ENCODE measurements at places on chromosomes 5 and 9.
A peak's percentile ranks its signal among the peaks of the same experiment; 100 is the strongest.

DNA sequence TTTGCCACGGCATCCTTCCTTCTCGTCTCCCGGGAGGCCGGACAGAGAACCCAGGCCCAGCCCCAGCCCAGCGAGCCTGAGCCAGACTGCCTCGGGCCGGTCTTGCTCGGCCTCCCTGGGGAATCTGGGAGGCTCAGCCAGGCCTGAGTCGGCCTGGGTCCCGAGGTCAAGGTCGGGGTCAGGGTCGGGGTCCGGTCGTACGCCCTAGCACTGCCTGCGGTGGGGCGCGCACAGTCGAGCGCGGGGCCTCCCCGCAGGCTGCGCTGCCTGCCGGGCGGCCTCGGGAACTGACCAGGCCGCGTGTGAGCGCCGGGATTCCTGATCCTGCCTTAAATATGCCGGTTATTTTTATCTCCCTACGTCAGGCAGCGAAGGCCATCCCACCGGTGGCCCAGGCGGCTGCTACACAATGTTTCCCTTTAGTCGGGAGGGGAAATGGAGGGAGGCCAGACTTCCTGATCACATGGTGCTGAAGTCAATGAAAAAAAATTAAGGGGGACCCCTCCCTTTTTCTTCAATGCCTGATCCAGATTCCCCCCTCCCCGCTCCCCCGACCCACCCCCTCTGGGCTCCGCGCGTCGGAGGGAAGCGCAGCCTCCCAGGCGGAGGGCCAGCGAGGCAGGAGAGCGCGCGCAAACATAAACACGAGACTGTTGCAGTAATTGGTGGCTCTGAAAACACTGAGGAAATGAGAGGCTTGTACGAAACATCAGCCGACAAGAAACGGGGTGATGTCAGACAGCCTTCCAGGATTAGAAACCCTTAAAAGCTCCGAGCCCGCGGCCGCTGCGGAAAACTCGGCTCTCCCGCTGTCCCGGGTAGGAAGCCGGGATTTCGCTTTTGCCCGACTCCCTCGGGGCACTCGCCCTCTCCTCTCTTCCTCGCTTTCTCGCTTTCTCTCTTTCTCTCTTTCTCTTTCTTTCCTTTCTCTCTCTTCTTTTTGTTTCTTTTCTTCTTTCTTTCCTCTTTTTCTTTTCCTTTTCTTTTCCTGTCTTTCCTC, 148.2 kb upstream of the KLF4 start:
- peak; percentile 57 for DNase-seq

- peak; percentile 70 for DNase-seq
Observed at GRCh38 chr5:132500931-132501628, 10.5 kb upstream of the IRF1 start.

GRCh38 chr5:178142642-178143041, 11.0 kb downstream of the NHP2 start:
- DNase-seq = no peak

DNA sequence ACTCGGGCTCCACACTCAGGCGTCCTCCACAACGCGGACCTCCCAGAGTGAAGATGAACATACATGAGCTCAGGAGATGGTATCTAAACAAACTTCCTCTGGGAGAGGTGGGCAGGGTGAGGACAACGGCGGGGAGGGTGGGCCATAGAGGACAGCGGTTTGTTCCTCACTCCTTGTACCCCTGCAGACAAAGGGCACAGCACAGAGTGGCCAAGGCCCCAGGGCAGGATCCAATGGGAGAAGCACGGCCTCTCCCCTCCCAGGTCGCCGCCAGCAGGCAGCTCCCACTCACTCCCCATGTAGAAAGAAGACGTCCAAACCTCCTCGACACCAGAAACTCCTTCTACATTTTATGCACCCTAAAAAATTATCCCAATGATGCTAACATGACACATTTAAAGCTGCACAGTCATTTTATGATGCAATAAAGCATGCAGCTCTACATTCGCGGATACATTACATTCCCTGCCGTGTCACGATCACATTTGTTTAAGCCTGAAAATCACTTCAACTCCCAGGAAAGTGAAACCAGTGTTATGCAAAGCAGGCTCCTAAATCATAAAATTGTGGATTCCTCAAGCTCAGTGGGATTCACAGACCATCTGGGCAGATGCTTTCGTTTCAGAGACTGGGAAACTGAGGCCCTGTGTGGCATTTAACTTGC, 87.5 kb upstream of the SARDH start:
- no peak for DNase-seq

GRCh38 chr9:116061546-116062205, 91.9 kb upstream of the PAPPA start:
- DNase-seq = no peak

DNA sequence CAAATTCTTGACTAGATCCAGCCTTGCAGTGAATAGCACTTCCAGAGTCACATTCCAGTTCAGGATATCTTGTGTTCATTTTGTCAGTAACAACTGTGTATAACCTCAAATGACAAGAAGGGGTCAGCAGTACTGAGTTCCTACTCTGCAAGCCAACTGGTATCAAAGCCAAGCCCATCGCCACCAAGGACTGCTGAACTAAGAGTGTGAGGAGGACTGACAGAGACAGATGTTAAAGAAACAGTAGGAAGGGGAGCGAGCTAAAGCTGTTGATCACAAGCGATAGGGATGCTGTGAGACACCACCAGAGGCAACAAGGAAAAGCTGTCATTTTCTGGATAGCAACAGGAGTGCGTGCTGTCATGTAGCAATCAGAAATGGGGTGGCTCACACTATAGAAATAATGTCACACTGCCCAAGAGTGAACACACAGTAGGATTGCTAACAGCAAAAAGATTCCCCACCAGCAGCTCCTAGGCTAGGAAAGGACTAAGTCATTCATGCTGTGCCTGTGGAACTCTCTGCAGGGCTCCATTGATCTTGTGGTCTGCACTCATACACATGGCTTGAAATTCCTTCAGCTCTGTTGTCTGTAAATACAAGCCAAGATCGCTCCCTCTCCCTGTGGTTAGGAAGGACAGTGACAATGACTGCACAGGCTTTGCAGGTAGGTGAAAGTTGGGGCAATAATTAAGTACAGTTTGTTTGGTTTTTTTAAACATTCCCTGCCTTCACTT, 658.6 kb downstream of the NR2F1-AS1 start:
- no peak for DNase-seq

GRCh38 chr5:87778876-87779275, 366.1 kb upstream of the CCNH start:
- no peak for DNase-seq

GRCh38 chr9:89448381-89448780, 49.5 kb downstream of the SEMA4D start:
- DNase-seq = peak; percentile 92

GRCh38 chr5:157924931-157925729, 66.2 kb upstream of the CLINT1 start:
- no peak for DNase-seq

DNA sequence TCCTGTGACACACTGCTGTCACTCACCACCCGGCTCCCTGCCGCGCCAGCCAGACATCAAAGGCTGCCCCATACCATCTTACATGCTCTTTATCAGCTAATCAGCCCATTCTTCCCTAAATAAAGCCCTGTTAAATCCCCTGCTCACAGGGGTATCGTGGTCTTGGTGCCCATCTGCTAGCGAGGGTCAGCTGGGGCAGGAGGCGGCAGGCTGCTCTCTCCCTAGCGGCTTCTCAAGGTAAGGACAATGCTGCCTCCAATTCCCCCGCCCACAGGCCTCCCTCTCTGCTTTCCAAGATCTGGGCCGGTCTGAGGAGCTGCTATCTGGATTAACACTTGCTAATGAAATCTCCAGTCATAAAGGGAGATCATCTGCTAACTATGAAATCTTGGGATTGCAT, 26.8 kb downstream of the BARHL1 start:
- peak; percentile 43 for DNase-seq

- DNase-seq = no peak
Observed at GRCh38 chr9:131284856-131285255, 4.7 kb upstream of the PLPP7 start.

- DNase-seq = no peak
Observed at GRCh38 chr9:111886983-111887718, 9.5 kb upstream of the UGCG start.

DNA sequence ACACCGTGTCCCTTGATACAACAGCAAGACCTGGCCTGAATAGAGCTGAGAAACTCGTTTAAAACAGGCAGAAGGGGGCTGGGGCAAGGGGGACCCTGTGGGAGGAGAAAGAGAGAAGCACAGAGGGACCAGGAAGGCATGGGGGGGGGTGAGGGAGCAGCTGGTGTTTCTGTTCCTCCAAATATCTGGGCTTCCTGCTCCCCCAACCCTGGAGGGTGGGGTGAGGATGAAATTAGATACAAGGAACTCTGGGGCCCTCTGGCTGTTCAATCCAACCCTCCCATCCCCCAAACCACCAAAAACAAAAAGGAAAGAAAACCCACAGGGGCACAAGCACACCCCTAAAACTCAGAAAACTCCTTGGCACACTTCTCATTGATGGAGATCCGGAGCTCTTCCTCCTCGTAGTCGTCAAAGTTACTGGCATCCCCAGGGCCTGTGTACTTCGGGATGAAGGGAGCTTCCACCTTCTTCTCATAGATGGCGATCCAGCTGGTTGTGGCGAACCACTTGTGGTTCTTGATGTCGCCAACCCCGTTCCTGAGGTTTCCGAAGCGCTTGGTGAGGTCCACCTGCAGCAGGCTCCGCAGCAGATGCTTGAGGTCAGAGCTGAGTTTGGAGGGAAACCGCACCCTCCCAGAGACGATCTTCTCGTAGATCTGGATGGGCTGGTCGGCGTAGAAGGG, 1.1 kb downstream of the PRKACG start:
- DNase-seq = peak; percentile 25

DNA sequence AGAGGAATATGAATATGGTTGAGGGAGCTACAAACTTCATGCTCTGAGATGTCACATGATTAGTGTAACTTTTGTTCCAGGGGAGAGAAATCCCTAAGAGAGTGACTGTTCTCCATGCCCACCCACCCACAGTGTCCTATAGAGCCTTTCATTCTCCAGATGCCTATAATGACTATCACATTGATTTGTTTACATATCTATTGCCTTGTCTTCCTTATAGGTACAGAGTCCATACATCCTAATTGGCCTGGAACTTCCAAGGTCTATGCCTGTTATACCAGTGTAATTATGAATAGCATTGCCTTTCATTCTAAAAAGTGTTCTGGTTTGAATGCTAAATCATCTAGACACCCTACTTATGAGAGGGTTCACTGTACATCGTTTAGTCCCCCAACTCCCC, 475.4 kb downstream of the RAB3C start:
- DNase-seq = no peak

DNA sequence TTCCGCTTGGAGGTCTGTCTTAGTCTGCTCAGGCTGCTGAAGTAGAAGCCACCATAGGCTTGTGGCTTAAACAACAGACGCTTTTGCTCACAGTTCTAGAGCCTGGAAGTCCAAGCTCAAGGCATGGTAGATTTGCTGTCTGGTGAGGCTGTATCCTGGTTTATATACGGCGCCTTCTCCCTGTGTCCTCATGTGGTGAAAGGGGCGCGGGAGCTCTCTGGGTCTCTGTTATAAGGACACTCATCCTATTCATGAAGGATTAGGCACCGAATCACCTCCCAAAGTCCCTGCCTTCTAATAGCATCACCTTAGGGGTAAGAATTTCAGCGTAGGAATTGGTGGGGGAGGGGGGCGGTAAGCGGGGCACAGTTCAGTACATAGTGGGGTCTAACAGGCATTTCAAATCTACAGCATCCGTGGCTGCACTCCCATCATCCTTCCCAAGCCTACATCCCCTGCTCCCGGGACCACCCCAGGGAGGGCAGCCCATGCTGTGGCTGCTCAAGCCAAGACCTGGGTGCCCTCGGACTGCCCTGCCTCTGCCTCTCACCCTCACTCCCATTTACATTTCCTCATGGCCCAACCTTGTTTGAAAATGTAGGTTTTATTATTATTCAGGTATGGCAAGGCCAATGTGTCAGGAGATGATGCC, 15.1 kb upstream of the LPCAT1 start:
- DNase-seq = no peak

GRCh38 chr9:121196389-121196788, 5.3 kb downstream of the RAB14 start:
- DNase-seq = no peak

DNA sequence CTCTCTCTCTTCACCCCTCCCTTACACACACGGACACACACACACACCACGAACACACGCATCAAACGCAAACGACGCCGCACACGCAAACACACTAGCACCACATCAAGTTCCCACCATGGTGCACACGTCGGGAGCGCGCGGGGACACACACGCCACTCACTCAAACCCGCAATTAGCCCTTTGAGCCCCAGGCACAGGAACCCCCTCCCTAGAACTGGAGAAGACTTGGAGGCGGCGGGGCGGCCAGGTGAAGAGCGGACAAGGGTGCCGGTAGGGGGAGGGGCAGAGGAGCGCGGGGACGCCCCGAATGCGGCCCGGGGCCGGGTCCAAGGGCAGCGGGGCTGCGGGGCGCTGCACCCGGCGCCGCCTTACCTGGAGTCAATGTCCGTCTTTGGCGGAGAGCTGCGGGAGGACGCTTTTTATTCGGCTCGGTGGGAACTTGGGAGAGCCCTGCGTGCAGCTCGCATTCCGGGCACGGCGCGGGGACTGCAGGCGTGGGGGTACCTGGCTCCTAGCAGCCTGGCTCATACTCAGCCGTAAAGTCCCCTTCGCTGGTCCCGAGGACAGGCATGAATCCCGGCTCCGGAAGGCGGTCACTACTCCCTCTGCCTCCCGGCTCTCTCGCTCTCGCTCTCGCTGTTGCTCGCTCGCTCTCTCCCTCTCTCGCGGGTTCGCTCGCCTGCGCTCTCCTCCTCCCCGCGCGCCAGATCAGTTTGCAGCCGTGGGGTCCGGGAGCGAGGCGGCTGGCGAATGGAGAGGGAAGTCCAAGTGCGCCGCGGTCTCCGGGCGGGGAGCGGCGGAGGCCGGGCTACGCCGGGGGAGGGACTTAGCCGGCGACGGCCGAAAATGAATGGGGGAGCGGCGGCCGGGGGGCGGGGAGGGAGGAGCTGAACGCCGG, at the start of gene BRINP1:
TSS of gene BRINP1 (minus strand) at position 755 of the 901 bp plus-strand sequence. CDS start 56,080 bp downstream, outside the sequence.
- DNase-seq = peak; percentile 86

GRCh38 chr9:106321394-106322180, 541.4 kb upstream of the ZNF462 start:
- DNase-seq = no peak

- DNase-seq = no peak
Observed at GRCh38 chr5:67318746-67319145, 122.1 kb upstream of the CD180 start.

DNA sequence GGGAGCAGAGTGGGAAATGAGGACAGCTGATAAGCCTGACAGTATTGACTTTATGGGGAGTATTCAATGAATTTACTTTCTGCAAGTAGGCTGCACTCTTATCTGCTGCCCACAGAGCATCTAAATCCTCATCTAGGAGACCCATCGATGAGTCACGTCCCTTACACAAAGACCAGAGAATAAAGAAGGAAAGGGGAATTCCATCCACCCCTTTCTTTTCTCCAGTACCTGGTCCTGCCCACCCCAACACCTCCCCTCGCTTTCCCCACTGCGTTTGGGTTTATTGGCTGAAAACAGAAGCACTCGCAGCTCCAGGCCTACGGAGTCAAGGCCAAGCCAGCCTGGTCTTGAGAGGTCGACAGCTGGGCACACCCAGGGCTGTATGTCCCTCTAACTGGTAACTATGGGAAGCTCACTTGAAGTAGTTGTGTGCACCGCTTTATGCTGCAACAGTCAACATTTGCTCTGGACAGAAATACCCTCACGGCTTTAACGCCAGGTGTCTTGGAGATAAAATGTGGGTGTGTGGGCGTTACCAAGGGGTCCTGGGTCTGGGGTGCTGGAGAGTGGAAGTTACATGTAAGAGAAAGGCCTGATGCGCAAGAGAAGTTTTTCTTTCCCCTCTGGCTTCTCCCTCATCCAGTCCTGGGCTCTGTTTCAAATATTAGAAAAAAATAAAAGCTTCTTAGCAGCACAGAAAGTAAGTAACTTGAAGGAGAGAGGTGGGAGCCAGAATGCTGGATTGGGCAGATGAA, 14.5 kb upstream of the TAL2 start:
- no peak for DNase-seq
